Motor neuron (in vitro differentiated cells): ENCODE measurements at places on chromosomes 12 and 14.

DNA sequence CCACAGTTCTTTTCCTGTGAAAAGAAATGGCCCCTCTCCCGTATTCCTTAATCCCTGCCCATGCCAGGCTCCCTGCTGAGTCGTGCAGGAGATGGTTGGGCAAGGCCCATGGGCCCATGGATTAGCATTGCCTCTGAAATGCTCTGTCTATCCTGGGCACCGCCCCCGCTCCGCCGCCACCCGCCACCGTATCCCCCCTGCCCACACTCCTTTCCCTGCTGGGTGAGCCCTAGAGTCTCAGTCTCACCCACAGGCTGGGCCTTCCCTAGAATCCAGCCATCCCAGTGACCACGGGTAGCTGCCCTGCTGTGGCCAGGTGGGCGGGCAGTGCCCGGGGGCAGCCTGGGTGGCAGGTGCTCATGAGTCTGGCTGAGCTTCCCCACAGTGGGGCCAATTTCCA lies 50.6 kb downstream of the TSPAN11 start:
- no peak for ATAC-seq

DNA sequence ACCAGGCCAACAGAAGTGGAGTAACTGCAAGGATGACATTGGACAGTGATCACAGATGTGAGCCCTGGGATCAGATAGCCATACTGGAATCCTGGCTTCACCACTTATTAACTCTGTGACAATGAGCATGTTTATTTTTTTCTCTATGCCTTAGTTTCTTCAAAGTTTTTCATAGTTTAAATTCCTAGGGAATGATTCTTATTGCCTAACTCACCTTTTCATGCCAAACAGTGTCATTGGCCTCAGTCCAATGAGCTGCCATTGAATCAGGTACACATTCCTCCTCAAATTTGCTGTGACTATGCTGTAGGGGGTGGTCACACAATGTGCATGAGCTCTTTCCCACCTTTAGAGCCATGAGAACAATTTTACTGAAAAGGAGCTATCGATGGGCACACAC lies 342.3 kb downstream of the SYT1 start:
- no peak for ATAC-seq

DNA sequence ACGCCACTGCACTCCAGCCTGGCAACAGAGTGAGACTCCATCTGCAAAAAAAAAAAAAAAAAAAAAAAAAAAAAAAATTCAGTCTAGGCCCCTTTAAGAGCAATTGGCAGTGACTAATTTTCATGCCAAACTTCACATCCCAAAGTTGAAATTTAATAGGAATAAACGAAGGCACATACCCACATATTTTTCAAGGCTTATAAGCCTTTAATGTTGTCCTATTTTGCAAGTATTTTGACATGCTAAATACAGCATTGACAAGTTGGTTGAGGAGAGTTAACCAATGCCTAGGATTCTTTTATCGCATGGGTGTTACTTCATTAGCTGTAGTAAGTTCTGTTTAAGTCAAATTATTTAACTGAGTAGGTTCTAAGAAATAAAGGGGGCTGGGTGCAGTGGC lies 23.5 kb upstream of the HIP1R start:
- ATAC-seq: no peak

- no peak for ATAC-seq
Measured at GRCh38 chr12:90216815-90217214, 508.2 kb upstream of the ATP2B1 start.

GRCh38 chr14:52121441-52121840 lies 52.6 kb upstream of the NID2 start:
- no peak for ATAC-seq
